ENCODE measurements at places on chromosomes 2 and 18.
A peak's percentile ranks its signal among the peaks of the same experiment; 100 is the strongest.

- peak; percentile 9 for DNase-seq
Measured at GRCh38 chr2:111100765-111101162, 19.9 kb upstream of the BCL2L11 start.

- DNase-seq: peak; percentile 14
Measured at GRCh38 chr2:73776381-73776780, 3.5 kb downstream of the DUSP11 start.

DNA sequence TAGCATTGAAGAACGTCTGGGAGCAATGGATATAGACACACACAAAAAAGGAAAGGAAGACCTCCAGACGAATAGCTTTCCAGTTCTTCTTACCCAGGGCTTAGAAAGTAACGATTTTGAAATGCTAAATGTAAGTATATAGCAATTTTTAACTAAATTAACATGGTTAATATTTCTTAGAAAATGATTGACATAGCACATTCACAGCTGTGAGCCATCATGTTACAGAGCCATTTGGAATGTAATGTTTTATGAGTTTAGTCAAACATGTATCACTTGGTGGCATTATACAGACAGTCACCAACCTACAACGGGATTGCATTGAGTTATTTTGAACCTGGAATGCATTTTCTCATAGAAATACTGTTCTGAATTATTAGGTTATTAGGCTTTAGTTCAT, 35.1 kb downstream of the WDR43 start:
- peak; percentile 8 for DNase-seq

DNA sequence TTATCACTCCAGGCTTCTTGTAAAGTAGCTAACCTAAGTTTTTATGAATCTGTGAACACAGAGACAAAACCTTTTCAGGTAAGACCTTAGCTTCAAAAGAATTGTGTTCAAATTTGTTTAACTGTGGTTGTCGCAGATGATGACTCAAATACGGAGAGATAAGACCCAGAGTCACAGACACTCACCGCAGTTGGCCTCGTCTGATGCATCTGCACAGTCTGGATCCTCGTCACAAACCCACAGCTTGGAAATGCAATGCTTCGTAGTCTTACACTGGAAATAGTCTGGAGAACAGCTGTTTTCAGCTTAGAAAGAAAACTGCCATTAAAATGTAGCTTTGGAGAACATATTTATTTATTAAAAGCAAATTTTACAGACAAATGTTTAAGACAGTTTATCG, 1662.1 kb upstream of the NXPH2 start:
- no peak for DNase-seq

GRCh38 chr2:236985761-236986339, 99.8 kb upstream of the COPS8 start:
- DNase-seq: no peak

GRCh38 chr18:74944676-74945075, 264.3 kb downstream of the PTGR3 start:
- peak; percentile 31 for DNase-seq

DNA sequence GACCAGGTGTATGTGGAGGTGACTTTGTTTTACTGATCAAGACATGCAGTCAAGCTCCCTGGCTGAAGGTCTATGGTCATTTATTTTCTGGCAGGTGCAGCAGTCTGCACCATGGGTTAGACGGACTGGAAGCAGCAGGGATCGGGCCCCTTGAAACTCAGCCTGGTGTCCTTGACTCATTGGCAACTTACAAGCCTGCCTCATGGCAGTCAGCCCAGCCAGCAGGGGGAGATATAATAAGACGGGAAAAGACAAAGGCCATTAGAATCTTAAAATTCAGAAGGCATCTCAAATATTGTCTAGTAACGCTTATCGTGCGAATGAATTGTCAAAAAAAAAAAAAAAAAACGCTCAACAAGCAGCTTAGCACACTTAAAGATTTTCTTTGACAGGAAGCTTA, 308.2 kb downstream of the EN1 start:
- DNase-seq: peak; percentile 53

GRCh38 chr2:24702800-24703199, 90.4 kb downstream of the PTRHD1 start:
- peak; percentile 89 for DNase-seq

GRCh38 chr2:219495531-219496122, 3.1 kb upstream of the GMPPA start:
- peak; percentile 83 for DNase-seq
